Activated gamma-delta T cell treated with anti-CD3 and anti-CD28 coated beads, Interleukin-2, amount 50 U/mL, for 16 hours (primary cell): ENCODE measurements at places on chromosomes 5 and 9.

DNA sequence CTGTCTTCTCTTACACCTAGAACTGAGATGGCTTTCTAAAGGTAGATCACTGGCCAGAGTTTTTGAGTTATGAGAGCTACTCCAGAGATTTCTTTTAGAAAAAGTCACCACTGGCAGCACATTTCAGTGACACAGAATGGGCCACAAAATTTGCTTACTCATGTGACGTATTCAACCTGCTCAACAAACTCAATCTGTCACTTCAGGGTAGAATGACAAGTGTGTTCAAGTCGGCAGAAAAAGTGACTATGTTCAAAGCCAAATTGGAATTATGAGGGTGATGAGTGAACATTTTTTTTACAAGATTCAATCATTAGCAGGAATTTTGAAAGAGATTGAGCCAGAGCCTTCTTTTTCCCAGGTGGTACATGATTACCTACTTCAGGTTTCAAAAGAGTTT is 46.5 kb downstream of the TAF11L14 start:
- no peak for DNase-seq

DNA sequence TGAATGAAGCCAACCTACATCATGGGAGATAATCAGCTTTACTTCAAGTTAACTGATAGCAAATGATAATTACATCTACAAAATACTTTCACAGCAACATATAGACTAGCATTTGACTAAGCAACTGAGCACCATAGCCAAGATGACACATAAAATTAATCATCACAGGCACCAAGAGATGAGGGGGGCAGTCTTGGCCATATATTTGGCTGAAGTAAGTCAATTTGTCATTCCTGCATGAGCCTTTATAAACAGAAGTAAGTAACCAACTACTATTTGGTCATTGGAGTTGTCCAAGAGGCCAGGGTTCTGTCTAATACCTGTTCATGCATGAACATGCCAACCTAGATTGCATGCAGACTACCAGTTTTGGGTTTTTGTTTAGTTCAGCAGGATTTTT is 53.6 kb downstream of the PDCD1LG2 start:
- DNase-seq, result no peak

- DNase-seq, result no peak
These were observed 2.4 kb upstream of the GLT6D1 start for GRCh38 chr9:135641745-135642144.

DNA sequence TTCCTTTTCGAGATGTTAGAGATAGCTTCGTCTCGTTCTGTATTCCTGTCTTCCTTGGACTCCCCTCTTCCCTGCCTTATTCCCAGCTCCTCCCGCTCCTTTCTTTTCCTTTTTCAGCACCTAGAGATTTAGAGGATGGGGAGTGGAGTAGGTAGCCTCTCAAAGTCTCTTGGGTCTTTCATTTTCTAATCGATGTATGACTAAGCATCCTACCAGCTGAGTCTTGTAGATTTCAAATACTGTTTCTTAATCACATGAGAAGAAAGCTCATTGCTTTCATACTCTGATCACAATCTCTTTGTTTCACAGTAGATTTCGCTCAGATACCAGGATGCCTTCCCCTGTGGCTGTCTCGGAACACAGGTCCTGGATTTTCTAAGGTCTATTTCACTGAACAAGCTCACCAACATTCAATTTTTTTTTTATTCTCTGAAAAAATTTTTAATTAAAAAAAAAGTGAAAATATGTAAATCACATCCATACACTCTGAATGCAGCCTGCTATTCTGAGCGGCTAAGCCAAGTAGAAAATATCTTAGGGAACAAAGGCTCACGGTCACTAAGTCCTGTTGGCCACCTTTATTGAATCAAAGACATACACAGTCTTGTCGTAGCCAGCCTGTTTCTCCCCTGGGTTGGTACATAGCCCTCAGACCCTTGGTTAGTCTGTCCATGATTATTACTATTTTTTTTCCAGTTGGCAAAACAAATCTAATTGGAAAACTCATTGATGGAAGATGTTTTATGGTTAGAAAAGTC is 413.8 kb downstream of the KDM4C start:
- DNase-seq, result no peak

DNA sequence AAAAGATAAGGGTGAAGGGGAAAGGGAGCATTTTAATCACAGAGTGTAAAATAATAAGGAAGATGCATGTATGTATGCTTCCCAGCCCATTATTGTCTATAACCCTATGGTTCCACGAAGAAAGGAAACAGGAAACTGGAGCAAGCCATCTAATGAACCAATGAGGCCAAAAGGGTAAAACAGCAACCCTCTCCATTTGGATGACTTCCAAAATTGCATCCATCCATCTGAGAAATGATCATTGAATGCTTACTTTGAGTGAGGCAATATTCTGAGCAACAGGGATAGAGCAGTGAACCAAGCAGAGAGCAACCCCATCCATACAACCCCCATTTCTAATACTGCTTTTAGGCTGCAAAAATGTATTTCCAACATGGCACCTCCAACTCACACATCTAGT is 46.9 kb downstream of the ARL15 start:
- no peak for DNase-seq

- DNase-seq, result no peak
These were observed 24.7 kb downstream of the NFIL3 start for GRCh38 chr9:91398926-91399325.

DNA sequence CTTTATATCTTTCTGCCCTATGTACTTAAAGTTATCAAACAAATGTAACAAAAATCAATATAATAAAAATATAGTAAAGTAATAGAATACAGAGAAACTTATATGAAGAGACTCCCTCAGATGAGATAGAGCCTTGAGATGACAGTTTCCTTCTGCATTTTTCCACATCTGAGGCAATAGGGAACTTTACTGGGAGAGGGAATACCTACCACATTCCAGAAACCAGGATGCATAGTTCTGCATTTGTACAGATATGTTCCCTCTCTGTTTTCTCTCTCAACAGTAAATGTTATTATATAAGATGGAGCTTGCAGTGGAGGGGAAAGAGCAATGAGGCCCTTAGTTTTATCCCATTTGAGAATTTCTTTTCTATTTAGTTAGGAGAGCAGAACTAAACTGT is 109.6 kb upstream of the KCNN2 start:
- no peak for DNase-seq
